ENCODE measurements at places on chromosomes 2 and 18.

DNA sequence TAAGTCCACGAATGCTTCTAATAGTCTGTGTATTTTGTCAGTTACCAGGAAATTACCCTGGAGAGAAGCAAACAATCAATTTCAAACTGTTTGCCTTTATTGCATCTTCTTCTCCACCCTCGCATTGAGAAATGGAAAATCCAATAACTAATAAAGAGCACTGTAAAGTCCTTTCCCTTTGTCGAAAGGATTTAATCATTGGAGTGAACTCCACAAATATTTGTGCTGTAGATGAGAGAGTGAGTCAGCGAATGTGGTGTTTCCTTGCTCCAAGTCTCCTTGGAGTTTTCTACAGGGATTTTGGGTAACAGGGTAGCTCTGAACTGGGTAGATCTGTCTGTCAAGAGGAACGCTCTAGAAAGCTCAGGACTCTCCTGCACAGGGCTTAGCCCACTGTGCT is 240.2 kb downstream of the KCNS3 start:
- DNase-seq = peak; percentile 58

- peak; percentile 3 for DNase-seq
These were observed 117.4 kb upstream of the ACKR3 start for GRCh38 chr2:236452238-236452637.

- no peak for DNase-seq
These were observed 133.4 kb upstream of the REG3A start for GRCh38 chr2:79292958-79293315.

DNA sequence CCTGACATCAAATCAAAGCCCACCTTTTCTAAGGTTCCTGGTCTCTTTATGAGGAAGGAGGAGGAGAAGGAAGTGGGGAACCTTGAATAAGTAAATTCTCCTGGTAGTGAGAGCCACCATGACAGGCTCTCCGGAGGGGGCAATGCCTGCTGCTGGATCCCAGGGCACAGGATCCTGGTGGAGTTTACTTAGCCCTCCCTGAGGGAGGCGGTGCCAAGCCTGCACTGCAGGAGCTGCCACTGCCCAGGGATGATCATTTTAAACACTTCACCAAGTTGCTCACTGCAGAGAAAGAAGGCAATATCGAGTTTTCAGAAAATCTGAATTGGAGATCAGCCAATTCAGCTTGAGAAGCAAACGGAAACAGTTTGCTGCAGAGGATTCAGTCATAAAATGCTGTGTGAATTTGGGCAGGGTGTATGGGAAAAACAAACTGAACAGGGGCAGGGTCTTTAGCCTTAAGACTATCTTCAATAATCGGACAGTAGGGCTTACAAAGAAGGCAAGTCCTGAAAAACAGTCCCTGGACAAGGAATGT is 200.7 kb downstream of the RAD51AP2 start:
- DNase-seq = no peak

GRCh38 chr18:9803063-9803697 is 82.6 kb upstream of the TXNDC2 start:
- no peak for DNase-seq

GRCh38 chr2:152284398-152284797 is 50.6 kb upstream of the FMNL2 start:
- no peak for DNase-seq

DNA sequence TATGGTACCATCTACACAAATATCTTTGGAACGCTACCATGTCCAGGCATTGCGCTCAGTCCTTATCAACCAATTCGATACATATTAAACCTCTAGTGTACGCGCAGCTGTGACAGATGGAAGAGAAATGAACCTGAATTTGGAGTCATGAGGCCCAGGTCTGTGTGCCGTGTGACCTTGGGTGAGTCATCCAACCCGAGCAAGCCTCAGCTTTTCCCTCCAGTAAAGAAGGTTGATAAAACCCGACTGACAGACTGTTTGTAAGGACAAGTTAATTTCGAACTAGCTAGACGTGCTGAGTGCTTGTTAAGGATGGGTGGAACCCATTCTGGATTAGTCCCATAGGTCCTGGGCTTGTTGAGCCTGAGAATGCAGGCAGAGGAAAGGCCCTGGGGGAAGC is 28.2 kb downstream of the GREB1 start:
- DNase-seq = no peak

- DNase-seq = no peak
These were observed 62.1 kb downstream of the TCF4 start for GRCh38 chr18:55525845-55526244.

- DNase-seq = no peak
These were observed 40.2 kb downstream of the NIFK start for GRCh38 chr2:121696410-121696930.

DNA sequence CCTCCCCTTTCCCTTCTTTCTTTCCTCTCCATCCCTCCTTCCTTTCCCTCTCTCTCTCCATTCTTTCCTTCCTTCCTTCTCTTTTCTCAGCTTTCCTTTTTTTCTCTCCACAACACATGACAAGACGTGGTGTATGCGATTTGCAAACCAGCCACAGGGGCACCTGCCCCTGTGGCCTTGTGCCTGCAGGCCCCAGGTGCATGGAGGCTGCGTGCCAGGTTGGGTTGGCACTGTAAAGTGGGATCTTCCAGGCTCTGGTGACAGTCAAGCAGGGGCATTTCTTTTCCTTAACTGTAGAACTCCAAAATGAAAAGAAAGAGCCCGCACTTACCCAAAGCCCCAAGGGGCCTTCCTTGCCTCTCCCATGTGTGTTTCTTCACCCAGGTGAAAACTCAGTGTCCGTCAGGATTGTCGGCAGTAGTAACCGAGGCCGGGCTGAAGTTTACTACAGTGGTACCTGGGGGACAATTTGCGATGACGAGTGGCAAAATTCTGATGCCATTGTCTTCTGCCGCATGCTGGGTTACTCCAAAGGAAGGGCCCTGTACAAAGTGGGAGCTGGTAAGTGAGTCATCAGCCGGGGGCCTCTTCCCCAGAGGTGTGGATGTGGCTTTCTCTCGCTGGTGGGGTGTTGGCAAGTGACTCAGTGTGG is 50.9 kb downstream of the MARCO start:
- no peak for DNase-seq

GRCh38 chr2:7588295-7588694 is 671.1 kb downstream of the RNF144A start:
- DNase-seq = peak; percentile 47

Data from fibroblast of skin of right biceps (primary cell).